ENCODE measurements at places on chromosomes 5 and 9.

- no peak for DNase-seq
Measured at GRCh38 chr9:136623842-136624183, 38.9 kb upstream of the EGFL7 start.

- no peak for DNase-seq
Measured at GRCh38 chr5:168365581-168366081, 74.2 kb downstream of the WWC1 start.

- DNase-seq: no peak
Measured at GRCh38 chr9:32581512-32582143, 8.7 kb upstream of the NDUFB6 start.

DNA sequence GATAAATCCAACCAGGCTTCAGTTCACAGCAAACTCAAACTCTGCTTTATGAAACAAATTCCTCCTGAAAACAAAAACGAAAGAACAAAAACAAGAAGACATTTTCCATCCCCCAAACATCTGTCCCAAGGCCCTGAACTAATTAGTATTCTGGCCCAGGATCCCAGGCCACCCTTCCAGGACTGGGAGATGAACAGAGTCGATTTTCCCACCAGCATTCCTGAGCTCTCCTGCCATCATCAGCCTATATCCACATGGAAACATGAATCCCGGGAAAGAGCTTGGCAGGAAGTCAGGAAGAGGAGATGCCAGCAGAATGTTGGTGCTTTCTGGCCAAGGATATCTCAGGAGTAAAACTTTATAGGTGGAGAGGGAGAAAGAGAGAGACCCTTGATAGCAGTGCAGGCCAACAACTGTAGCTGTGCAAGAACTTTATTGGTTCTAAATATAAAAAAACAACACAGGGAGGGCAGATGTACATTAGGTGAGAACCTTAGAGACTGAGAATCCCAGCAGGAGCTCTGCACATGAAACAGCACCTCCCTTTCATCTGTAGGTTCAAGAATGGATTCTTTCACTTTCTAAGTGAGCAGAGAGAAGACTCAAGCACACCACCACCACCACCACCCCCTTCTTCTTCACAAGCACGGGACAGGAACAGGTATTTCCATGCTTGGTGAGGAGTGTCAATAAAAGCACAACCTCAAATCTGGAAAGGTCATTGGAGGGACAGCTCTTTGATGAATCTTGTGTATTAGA, 190.7 kb upstream of the TAS2R1 start:
- DNase-seq: no peak

- DNase-seq: no peak
Measured at GRCh38 chr9:4099976-4100735, 199.7 kb downstream of the GLIS3 start.

- no peak for DNase-seq
Measured at GRCh38 chr5:9140711-9141110, 405.2 kb downstream of the SEMA5A start.

DNA sequence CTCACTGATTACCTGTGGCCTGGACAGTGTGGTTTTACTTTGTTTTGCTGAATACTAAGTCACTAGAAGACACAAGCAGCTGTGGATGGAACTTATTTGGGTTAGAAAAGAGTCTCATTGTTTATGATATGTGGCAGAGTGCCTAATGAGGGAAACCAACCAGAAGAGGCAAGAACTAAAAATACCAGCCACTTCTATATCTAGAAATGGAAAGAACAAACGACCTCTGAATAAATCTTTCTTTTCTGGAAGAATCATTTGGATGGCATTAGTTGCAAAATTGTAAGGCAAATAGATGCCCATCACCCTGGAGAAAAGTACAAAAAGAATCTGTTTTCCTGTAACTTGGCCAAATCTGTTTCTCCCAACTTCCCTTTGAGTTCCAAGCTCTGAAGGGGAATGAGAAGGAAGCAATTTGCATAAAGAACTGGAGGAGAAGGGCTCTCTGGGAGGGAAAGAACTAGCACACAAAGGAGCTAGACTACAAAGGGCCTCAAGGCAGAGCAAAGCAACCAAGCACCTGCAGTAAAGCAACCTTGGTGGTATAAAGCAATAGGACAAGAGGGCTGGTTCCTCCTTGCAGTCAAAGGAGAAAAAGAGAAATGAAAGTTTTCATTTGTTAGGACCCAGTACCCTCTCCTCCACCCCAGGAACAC, 455.4 kb downstream of the CAAP1 start:
- DNase-seq: no peak

- DNase-seq: no peak
Measured at GRCh38 chr9:117757561-117758190, 53.5 kb downstream of the TLR4 start.

DNA sequence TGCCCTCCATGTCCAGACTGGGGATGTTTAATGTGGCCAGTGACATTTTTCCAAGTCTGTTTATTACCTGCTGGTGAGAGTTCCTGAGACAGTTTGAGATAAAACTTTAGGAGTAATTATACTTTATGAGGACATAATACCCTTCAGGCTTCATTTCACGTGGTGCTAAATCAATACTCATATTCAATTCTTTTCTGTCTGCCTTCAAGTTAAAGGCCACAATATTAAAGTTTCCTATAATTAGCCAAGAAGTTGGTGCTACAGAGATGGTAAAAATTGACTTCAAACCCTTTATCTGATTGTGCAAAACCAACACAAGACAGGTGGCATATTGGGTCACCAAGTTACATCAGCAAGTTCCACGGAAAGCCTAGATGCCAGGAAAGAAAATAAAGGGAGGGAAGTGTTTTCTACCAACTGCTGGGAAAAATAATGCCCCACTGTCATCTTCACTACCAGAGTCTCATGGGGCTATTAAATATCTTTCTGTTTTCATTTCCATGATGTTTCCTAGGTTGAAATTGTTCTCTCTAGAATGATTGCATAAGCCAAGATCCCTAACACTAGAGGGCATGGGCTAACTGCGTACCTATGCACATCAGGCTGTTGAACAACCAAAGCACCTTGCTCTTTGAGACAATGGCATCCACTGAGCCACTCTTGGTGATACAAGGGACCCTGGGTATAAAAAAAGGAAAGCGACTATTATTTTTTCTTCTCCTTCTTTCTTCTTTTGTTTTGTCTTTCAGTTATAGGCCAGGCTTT, 68.7 kb downstream of the INSYN2B start:
- DNase-seq: no peak

GRCh38 chr5:63805151-63805550, 157.1 kb downstream of the HTR1A start:
- no peak for DNase-seq

- DNase-seq: no peak
Measured at GRCh38 chr9:112403614-112404201, 23.8 kb downstream of the HSDL2 start.

DNA sequence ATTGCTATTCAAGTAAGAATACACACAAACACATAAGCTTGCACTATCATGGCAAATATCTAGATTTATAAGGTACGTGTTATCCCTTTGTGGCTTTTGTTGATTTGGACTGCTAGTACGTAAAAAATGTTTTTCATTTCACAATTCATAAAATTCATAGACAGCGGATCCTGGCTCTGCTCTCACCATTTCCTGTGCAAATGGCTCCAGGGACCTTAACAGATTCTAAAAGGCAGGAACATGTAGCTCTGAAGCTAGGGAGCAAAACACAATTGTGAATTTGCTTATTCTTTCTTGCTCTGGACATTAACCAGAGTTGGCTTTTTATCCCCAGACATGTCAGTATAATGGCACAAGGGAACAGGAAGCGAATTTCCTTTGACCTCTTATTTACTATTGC, 1019.9 kb upstream of the WWC1 start:
- no peak for DNase-seq

DNA sequence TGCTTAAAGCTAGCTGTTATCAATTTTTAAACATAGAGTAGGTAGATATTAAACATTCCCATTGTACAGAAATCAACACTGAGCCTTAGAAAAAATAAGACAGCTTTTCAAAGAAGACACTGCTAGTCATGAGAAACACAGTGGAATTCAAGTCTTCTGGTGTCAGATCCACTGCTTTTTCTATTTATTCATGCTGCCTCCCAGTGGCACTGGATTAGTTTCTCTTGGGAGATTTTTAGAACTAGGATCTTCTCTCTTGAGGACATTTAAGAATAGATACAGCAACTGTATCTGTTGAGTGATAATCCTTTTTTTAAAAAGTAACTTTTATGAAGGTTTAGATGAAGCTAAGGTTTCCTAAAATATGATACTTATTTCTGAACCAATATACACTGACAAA, 1635.4 kb upstream of the C9orf72 start:
- DNase-seq: no peak

DNA sequence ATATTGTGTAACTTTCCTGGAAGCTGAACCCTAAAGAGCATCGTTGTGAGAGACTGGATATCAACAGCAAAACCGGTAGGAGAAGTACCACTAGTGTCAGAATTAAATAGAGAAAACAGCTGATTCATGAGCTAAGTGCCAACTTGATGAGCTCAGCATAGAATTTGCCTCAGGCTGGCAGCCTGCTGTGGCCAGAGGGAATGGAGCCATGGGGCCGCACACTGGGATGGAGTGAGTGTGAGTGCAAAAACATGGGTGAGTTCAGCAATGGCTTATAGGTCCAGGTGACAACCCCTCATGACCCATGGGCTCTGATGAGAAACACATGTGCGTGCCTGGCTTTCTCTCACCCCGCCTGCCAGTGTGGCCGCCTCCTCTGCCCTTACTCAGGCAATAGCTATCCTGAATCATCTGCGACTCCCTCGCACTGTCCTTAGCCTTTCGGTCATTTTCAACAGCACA, 25.4 kb downstream of the ADAMTS16 start:
- DNase-seq: no peak

GRCh38 chr5:64971513-64971912, 202.8 kb downstream of the CWC27 start:
- DNase-seq: no peak

DNA sequence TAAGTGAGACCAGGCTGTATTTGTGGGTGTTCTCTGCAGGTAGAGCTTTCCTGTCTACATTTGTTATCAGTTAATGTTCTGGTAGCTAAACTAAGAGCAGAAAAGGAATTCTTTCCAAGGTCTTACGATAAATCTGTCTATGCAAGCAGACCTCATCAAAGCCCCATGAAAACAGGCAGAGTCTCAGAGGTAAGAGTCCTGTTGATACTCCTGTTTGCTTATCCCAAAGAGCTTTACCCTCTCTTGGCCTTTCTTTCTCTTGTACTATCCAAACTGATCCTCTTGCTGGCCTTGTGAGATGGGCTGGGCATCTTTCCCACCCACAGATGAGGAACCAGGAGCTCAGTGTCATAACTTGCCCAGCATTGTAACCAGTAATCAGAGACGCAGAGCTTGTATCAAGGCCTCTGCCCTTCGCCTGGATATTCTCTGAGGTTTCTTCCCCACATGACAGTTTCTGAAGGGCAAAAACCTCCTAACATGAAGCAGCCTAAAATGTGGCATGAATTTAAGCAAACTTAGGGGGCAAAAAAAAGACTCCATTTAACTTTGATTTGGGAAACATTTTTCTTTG, 33.5 kb downstream of the PRKACG start:
- no peak for DNase-seq

- no peak for DNase-seq
Measured at GRCh38 chr9:116422119-116422979, 264.8 kb upstream of the TRIM32 start.

GRCh38 chr5:67897980-67898379, 317.6 kb upstream of the PIK3R1 start:
- no peak for DNase-seq

DNA sequence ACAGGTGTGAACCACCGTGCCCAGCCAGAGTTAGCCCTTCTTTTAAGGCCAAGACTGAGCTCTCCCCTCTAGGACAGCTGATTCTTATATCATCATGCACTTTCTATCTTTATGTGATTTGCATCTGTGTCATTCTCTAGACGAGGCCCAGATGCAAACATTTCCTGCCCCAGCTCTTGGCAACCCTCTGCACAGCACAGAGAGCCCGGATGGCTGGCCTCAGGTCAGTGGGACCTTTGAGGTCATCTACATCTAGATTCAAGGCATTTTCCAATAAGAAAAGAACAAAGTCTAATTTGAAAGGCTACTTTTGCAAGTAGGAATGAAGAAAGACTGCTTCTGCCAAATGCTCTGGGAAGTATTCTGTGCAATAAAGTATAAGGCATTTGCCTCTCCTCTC, 109.0 kb upstream of the DAB2 start:
- no peak for DNase-seq

GRCh38 chr5:165940541-165940940, 2350.9 kb upstream of the WWC1 start:
- no peak for DNase-seq

DNA sequence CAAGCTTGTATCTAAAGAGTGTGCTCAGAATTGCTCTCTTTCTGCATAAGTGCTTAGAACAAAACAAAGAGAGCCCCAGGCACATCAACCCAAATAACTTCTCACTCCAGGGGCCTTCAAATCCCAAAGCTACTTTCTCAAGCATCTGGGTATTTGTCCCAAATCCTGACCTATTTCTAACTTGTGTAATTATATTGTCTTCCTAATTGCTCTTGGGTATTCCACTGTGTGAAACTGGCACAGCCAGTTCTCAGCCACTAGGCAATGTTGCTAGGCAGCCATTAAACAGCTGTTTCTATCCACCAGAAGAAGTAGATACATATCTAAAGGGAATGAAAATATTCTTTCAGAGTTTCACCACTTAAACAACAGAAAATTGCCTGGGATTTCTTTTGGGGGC, 198.8 kb downstream of the PRELID2 start:
- no peak for DNase-seq

DNA sequence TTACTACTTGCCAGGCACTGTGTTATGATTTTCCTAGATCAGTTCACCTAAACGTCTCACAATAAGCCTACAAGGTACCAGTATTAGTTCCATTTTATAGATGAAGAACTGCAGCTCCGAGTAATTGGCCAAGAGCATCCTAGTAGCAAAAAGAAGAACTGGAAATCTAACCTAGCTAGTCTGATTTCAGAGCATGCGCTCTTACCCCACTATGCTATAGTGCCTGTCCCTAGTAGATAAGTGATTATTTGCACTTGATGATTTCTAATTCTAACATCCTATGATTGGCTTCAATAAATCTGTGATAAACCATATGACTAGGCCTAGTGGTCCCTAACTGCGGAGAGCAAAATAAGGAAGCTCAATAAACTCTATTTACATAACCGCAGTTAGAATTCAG, 7.1 kb upstream of the PLAC8L1 start:
- DNase-seq: no peak

DNA sequence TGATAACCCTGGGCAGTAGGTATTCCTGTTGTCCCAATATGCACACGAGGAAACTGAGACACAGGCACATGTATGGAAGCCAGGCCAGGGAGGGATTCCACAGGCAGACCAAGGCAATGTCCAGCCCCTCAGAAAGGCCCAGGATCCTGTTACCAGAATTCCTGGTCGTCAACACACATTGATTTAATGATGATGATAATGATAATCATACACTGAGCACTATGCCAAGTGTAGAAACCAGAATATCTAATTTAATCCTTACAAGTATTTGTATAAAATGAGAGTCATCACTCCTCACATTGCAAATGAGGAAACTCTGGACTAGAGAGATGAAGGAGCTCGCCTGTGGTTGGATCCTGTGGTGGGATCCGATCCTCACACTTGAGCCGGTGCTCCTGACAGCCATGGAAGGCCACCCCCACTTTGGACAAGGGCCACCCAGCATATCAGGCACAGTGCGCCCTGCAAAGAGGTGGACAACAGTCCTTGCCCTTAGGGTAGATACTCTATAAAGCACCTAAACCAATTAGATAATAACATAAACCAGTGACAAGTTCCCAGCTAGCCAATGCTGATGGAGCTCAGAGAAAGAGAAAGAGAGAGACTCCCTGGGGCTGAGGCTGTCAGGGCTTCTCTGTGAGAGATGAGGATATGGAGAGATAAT, 185.3 kb downstream of the SLIT3 start:
- DNase-seq: no peak
